ENCODE measurements at places on chromosomes 12 and 14.

- DNase-seq = no peak
Measured at GRCh38 chr12:6603095-6603567, 4.0 kb downstream of the CHD4 start.

DNA sequence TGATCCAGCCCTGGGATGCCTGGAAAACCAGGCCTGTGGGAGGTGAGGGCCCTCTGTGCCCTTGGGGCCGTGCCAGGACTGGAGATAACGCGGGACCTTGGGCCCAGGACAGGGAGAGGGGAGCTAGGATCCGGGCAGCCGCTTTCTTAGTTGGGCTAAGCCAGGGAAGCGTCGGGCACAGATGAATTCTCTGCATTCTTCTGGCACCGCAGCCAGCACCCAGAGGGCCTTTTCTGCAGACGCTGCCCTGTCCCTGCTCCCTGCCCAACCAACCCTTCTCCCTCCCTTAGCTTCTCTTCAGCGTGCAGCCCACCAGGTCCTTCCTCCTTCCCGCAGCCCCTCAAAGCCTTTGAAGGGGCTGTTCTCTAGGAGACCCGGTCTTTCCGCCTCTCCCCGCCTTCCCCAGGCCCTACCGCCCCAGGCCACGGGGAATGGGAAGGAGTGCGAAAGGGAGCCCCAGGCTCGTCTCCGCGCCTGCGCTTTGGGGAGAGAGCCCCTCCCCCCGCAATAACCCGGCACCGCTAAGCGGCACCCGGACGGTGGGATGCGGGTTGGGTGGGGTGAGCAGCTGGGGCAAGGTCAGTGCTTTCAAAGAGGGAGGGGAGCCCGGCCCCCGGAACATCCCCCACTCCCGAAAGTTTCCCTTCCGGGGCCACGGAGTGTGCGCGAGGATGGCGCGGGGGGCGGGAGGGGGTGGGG is 663 bp downstream of the NCKAP5L start:
- no peak for DNase-seq

GRCh38 chr14:92398888-92399636 is 76.1 kb downstream of the SLC24A4 start:
- no peak for DNase-seq

DNA sequence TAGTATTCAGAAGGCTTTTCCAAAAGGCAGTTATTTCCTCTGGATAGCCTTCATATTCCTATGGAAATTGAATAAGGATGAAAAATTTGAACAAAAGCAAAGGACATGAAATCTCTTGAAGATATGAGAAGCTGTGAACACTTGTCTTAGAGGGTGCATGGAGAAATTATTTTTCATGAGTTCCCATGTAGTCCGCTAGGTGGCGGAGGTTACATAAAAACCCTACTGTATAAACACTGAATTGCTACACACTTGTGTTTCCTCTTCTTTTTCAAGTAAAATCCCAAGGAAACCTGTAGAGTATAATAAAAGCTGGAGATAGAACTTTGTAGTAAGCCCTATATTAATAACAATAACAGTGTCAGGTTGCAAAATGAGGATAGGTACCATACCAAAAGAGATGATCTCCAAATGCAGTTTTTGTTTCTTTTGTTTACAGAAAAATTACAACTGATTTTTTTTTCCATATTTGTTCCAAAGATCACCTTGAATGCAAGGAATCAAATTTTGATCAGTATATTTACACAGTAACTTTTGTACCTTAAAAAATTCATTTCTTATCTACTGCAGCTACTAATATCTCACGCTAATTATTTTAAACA is 37.8 kb upstream of the OR4E1 start:
- DNase-seq = no peak

DNA sequence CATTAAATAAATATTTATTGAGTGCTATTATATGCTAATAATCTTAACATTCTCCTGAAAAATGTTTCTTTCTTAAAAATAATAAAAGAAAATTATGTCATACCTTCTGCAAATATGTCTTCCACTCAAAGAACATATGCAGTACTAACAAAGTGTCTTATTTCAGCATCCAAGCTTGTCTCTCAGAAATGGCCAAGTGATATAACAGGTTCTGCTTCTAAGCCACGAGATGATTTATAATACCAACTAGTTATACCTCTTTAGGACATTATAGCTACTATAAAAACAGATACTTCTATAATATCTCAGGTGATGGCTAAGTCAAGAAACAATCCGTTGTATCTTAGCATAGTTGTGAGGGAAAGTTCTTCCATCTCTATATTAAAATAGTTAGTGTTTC is 128.1 kb upstream of the ARID2 start:
- DNase-seq = no peak

- no peak for DNase-seq
Measured at GRCh38 chr12:11510671-11511070, 115.3 kb upstream of the PRB2 start.

- DNase-seq = no peak
Measured at GRCh38 chr12:105272814-105273416, 36.9 kb upstream of the APPL2 start.

GRCh38 chr12:120264904-120265472 is 542 bp downstream of the PXN start:
- no peak for DNase-seq

GRCh38 chr12:84016956-84017355 is 895.6 kb downstream of the SLC6A15 start:
- DNase-seq = no peak

GRCh38 chr12:82886671-82887340 is 200.1 kb downstream of the TMTC2 start:
- DNase-seq = no peak

- DNase-seq = no peak
Measured at GRCh38 chr12:115885040-115885690, 392.3 kb downstream of the MED13L start.

- DNase-seq = no peak
Measured at GRCh38 chr12:120702637-120703036, 7.6 kb upstream of the UNC119B start.

DNA sequence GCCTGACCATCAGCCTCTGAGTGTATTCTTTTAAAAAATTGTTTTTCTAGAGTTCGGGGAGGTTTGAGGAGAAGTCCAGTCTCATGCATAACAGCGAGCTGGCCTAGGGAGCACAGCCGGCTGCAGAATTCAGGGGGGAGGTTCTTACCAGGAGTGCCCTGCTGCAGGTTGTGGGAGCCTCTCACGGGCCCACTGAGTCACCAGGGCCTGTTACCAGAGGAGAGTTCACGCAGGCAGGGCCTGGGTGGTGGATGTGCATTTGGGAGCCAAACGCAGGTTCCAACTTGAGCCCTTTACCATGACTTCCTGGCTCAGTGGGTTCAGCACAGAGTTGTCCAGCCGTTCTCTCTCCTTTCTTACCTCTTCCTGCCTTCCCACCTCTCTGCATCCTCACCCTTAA is 14.4 kb downstream of the CD9 start:
- no peak for DNase-seq

GRCh38 chr12:89756585-89757398 is 48.2 kb upstream of the ATP2B1 start:
- no peak for DNase-seq

DNA sequence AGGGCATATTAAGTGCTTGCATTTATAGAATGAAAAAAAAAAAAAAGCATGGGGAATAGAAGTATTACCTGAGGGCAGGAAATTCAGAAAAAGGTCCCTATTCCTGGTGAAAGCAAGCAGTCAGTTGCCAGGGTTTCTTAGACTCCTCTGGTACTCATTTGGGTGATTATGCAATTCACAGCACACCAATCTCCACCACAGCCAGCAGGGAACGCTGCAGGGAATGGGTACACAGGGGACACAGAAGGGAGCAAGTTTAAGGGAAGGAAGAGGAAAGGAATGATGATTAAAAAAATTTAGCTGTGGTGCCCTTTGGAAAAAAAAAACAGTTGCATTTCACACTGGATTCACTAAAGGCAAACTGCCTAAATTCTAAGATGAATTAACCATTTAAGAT is 14.2 kb downstream of the BLTP3B start:
- DNase-seq = no peak

GRCh38 chr14:70642303-70643235 is 853 bp downstream of the TTC9 start:
- no peak for DNase-seq

DNA sequence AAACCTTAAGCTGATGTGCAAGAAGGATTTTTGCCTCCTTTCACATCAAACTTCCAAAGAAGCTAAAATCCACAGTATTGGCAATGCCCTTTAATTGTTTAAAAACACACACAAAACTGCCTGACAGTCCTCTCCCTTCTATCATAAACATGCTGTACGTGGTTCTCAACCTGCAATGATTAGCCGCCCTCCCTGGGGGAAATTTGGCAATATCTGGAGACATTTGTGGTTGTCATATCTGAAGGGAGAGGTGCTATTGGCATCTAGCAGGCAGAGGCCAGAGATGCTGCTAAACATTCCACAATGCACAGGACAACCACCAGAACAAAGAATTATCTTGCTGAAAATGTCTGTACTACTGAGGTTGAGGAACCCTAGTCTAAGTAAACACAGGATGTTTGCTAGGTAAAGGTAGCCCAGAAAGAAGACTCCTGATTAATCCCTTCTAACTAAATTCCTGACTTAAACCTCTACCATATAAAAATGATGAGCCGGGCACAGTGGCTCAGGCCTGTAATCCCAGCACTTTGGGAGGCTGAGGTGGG is 1.2 kb downstream of the ACOT6 start:
- DNase-seq = no peak

DNA sequence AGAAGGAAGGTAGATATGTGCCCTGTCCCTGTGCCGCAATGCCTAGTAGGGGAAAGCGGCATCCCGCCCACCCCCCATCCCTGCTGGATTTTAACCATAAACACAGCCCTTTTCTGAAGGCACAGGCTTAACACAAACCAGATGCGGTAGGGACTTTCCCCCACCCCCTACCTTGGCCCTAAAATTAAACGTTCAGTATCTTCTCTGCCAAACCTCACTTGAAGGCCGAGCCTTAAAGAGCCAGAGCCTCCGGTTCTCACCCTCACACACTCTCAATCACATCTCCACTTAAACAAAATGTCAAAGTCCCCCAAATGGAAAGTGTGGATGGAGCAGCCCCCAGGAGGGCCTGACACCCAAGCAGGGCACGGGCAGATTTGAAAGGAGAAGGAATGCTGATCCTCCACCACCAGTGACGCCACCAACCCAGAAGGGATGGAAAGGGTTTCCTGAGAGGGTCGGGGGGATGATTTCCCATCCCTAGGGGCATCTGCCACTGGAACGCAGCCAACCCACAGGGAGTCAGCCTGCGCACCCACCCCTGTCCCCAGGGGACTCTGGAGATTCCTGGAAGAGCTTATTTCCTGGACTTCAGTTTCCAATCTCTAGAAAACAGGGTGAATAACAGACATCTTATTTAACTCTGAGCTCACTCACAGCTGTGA is 26.4 kb downstream of the ACTN1 start:
- no peak for DNase-seq

- DNase-seq = no peak
Measured at GRCh38 chr12:88303335-88303734, 161.2 kb downstream of the TMTC3 start.

GRCh38 chr14:22630486-22630885 is 13.7 kb downstream of the OR6J1 start:
- no peak for DNase-seq

- no peak for DNase-seq
Measured at GRCh38 chr12:117850048-117850447, 118.7 kb downstream of the KSR2 start.

DNA sequence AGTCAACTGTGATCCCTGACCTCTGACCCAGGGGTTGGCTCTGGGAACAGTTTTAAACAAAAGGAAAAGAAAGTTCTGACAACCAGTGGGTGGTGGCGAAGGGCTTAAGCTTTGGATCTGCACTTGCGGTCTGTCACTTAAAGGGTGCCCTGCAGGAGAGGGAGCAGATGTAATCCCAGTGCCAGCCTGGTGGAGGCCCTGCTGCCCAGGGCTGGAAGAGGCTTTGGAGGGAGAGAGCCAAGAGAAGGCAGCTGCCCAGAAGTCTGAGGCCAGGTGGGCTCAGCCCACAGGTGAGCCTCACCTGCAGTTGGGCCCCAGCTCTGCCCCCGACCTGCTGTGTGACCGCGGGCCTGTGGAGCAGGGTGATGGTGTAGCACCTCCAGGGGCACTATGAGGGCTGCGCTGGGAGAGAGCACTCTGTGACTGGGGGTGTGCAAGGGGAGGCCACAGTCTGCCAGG is 19.1 kb downstream of the SH2B3 start:
- no peak for DNase-seq

DNA sequence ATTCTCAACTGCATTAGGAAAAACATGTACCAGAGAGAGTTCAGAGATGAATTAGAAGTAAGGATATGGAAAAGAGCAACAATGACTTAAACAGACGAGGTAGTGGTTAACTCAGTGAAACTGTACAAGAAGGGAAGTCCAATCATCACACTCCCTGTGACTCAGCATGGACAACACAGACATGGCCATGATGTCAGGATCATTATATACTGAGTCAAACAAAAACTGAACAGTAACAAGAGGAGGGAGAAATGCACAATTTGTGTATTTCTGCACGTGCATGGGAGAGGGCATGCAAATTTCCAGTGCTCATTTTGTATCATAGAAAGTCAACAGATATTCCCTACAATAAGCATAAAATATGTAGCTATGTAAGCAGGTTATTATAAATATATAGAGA is 1037.8 kb downstream of the BCL11B start:
- no peak for DNase-seq

DNA sequence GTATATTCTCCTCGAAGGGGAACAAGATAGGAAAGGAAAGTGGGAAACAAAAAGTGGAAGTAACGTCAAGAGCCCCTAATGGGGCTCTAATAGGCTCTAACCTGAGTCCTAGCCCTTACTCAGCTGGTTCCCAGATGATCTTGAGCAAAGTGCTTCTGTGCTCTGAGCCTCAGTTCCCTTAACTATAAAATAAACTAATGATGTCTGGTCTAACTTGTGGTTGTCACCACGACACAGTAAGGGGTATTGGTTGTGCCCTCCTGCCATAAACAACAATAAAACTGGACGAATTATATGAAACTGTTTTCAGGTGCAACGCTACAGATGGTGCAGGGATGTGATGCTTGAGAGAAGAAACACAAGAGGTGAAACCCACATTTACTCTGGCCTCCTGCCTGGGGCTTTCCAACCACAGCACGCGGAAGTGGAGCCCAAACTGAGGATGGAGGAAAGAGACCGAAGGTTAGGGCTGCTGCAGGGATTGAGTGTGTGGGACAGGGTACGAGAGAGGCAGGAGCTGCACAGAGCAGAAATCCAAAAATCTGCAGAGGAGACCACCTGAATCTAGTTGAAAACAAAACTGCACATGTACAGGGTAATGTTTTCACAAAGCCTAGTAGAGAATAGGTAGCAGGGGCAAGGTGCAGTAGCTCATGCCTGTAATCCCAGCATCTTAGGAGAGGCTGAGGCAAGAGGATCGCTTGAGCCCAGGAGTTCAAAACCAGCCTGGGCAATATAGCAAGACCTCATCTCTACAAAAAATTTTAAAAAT is 45.6 kb upstream of the BCL2L14 start:
- no peak for DNase-seq

- no peak for DNase-seq
Measured at GRCh38 chr12:84641940-84642545, 270.6 kb downstream of the SLC6A15 start.

- DNase-seq = no peak
Measured at GRCh38 chr12:11703378-11703777, 53.9 kb downstream of the ETV6 start.
